ENCODE measurements at places on chromosomes 6 and 20.

GRCh38 chr6:12262236-12263061 is 27.7 kb upstream of the EDN1 start:
- DNase-seq: no peak

DNA sequence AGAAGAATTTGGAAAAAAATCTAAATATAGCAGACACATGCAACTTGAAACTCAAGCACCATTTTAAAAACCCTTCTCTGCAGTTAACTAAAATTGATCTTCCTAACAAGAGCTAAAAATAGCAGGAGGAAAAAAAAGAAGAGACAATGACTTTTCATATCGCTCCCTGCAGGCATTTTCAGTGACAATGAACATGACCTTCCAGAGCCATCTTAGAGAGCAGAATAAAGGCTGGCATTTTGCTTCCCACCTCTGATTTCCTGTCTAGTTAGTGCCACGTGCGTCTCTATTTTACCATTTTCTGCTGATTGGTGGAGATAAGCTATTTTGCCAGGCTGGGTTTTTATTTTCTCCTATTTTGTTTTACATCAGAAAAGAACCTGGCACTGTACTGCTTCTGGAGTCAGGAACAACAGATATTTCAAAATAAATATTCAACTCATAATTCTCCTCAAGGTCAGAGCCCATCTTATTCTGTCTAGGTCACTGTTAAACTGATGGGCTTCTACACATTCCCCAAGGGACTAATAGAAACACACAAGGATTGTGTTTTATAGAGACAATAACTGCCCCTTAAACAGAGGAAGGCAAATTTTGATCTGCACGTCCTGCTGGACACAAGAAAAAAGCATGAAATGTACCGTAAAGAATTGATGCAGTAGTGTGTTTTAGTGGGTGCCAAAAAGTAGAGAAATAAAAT is 70.2 kb upstream of the ENPP5 start:
- no peak for DNase-seq

GRCh38 chr20:4029505-4030467 is 14.4 kb upstream of the RNF24 start:
- DNase-seq: no peak

DNA sequence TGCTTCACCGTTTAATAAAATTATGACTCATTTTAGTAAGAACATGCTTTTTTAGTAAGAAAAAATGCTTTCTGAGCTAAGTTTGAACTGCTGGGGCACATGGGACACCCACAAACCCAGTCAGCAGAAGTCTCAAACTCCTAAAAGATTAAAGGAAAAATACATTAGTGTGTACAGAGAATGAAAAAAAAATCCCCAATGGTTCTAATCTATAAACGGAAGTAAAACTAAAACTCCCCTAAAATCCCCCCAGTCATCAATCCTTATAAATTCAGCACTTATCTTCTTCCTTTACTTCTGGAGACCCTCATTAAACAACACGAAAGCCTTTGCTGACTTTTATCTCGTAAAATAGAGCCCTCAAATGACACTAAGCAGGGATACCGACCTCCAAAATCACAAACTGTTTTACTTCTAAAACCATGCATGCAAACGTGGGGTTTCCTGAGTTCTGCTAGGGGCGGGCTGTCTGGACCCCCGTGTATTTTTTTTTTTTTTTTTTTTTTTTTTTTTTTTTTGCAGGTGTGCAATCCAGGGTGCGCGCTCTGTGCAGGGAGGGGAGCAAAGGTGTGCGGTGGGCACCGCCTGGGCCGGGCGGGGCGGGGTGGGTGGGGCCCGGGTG is 1.1 kb upstream of the MYB start:
- peak; percentile 10 for DNase-seq

- no peak for DNase-seq
Observed at GRCh38 chr6:95819939-95820338, 195.8 kb upstream of the FUT9 start.

Data from CD4-positive, alpha-beta T cell treated with Interleukin-1 beta for 1 hour (primary cell).